Effector memory CD8-positive, alpha-beta T cell (primary cell): ENCODE measurements at places on chromosomes 7 and 10.

DNA sequence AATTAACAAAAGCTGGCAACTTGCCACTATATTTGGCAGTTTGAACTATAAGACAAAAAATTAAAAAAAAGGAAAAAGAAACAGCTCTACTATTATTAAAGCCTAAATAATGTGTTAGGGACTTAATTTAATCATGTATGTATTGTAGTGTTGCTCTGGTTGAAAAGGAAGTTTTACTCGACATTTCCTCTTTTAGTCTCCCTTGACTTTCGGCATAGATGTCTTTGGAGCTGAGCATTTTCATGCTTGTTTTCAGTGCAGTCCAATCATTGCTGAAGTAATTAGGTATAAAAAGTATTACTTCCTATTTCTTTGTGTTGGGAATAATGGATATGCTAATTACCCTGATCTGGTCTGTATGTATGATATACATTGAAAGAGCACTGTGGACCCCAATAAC lies 216.8 kb upstream of the KLF6 start:
- DNase-seq, result no peak

DNA sequence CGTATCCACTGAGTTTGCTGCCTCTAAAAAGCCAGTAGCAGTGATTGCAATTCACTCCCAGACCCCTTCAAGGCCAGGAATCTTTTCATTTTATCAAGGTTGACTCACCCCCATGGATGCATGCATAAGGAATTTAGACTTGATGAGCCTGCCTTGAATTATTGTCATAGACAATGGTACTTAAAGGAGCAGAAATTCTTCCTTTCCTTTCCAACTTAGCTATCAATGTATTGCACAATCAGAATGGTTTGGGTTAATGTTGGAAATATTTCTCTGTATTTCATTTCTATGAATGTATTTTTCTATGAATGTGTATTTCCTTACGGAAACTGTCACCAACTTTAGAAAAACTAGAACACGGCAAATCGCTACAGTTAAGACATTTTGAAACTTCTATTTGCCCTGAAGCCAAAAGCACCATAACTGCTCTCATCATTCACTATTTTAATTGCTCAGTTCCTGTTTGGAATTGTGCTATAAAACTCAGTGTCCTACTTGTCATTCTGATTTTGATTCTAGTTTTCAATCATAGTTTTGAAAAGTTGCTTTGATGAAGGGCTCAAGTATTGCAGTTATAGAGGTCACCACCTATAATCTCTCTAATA lies 355.7 kb upstream of the AKR1E2 start:
- DNase-seq, result no peak

- no peak for DNase-seq
These were observed 24.0 kb downstream of the SLC35G1 start for GRCh38 chr10:93917821-93918220.

GRCh38 chr10:106935978-106936451 lies 228.5 kb downstream of the SORCS1 start:
- DNase-seq, result no peak

GRCh38 chr7:38907766-38908165 lies 1.2 kb downstream of the VPS41 start:
- no peak for DNase-seq

- DNase-seq, result no peak
These were observed 64.8 kb downstream of the LRMDA start for GRCh38 chr10:75496191-75496567.

GRCh38 chr10:12482587-12482986 lies 133.2 kb downstream of the CAMK1D start:
- DNase-seq, result no peak

- no peak for DNase-seq
These were observed 316.5 kb upstream of the ADARB2 start for GRCh38 chr10:2053805-2054204.

- DNase-seq, result no peak
These were observed 130.5 kb downstream of the CUX1 start for GRCh38 chr7:101947899-101948298.

DNA sequence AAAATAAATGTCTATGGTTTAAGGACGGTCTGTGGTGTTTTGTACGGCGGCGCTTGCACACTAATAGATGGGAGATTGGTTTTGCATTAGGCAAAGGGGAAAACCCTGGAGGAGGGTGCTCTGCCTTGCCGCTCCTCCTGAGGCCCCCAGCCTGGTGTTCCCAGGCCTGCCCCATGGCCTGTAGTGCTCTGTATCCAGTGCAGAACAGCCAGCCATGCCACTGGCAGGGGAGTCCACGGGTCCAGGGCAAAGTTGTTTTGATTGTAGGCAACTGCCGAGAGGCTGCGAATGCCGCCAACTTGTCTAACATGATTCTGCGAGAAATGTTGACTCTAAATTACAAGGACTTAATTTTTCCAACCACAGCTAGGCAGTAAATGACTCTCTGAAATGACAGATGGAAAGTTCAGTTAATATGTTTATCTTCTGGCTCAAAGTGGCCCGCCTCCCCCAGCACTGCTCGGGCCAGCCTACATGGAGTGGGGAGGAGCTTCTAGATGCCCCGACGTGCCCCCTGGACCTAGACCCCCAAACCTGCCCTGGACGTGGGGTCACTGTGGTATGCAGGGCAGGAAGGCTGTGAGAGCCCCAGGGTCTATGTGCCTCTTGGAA lies 104.6 kb upstream of the GDF10 start:
- DNase-seq, result no peak

- DNase-seq, result peak; percentile 29
These were observed 338.0 kb upstream of the MKI67 start for GRCh38 chr10:128463991-128464760.

- DNase-seq, result no peak
These were observed 257.3 kb downstream of the PTEN start for GRCh38 chr10:88120599-88121333.

DNA sequence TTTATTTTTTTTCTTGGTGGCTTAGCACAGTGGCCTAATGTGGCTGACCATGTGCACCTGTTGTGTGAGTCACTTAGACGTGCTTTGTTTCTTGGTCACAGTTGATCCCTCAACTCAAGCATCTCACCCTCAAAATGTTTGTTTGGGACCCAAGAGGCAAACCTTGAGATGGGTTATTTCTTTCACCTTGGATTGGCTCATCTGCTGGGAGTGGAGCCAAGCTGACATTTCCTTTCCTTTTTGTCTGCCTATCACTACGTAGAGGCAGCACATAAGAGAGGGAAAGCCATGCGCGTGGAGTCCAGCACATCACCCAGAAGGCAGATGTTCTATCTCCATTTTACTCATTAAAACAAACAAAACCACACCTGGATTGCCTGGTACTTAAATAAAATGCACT lies 6.4 kb upstream of the PRKCQ start:
- DNase-seq, result no peak

GRCh38 chr10:8144496-8144895 lies 90.0 kb downstream of the GATA3 start:
- no peak for DNase-seq
